ENCODE measurements at places on chromosomes 1 and 21. TPM values are rescaled to one million over a fixed set of nuclear protein-coding genes. Genes with fewer than 3 reads are reported as not detected.
A peak's percentile ranks its signal among the peaks of the same experiment; 100 is the strongest.

DNA sequence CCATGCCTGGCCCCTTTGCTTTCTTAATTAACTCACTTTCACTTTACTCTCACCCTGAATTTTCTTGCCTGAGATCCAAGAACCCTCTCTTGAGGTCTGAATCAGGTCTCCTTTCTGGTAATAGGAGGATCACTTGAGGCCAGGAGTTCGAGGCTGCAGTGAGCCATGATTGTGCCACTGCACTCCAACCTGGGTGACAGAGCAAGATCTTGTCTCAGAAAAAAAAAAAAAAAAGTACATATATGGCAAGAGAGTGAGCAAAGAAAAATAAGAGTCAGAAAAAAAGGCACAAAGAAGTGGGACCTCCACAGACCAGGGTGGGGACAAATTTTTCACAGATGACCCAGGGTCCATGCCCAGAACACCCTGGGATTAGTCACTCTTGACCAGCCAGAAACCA, 34.1 kb upstream of the RD3 start:
- DNase-seq: no peak

- DNase-seq: no peak
These were observed 84.5 kb upstream of the POU3F1 start for GRCh38 chr1:38131024-38131585.

- no peak for DNase-seq
These were observed 86.1 kb downstream of the CLSTN1 start for GRCh38 chr1:9737671-9738070.

GRCh38 chr1:190067592-190067991, 410.1 kb downstream of the BRINP3 start:
- DNase-seq: no peak

GRCh38 chr1:93239863-93240262, 59.3 kb downstream of the CCDC18 start:
- no peak for DNase-seq

DNA sequence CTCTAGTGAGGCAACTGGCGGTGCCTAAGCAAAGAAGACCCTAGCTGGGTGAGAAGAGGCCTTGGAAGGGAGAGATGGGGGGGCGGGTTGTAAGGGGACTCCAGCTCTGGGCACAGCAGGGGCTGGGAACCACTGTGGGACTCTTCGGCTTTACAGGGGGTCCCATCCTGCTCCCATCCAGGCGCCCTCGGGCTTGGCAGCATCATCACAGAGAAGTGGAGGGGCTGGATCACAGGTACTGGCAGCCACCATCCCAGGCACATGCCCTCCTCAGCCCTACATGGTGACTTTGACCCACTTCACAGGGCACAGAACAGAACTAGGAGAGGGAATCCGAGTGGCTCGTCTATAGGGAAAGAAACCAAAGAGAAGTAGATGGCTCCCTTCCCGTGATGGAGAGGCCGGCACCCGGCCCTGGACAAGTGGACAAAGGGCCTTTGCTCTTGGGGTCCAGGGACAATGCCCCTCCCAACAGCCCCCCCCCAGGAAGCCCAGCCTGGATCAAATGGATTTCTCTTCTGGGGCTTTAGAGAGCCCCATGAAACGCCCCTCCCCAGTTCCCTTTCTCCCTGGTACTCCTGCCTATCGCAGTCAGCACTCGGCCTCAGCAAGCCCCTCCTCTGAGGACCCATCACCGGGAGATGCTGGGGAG, 54.0 kb upstream of the ECE1 start:
- no peak for DNase-seq

GRCh38 chr1:65435987-65436386, 15.5 kb downstream of the LEPR start:
- DNase-seq: no peak

DNA sequence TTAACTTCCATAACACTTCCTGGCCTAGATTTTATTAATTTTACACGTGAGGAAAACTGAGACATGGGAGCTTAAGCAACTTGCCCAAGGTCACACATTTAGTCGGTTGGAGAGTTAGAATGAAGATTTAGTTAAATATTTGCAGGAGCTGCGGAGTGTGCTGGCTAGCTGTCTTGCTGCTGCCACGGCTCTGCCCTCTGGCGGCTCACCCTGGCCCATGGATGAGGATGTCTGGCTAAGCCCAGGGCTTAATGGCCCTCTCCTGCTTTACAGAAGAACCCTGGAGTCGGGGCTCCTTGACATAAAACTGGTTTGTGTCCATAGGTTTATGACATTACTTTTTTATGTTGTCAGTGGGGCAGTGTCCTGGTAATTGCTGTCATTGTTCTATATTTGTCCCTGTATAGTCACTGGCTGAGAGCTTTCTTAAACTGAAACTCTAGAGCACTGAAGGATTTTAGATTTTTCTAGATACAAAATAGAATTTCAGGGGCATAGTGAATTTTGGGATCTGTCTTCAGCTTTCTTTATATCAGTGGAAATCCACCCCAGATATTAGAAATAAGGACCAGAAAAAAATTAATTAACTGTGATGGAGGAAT, 88.9 kb upstream of the WLS start:
- DNase-seq: peak; percentile 49

DNA sequence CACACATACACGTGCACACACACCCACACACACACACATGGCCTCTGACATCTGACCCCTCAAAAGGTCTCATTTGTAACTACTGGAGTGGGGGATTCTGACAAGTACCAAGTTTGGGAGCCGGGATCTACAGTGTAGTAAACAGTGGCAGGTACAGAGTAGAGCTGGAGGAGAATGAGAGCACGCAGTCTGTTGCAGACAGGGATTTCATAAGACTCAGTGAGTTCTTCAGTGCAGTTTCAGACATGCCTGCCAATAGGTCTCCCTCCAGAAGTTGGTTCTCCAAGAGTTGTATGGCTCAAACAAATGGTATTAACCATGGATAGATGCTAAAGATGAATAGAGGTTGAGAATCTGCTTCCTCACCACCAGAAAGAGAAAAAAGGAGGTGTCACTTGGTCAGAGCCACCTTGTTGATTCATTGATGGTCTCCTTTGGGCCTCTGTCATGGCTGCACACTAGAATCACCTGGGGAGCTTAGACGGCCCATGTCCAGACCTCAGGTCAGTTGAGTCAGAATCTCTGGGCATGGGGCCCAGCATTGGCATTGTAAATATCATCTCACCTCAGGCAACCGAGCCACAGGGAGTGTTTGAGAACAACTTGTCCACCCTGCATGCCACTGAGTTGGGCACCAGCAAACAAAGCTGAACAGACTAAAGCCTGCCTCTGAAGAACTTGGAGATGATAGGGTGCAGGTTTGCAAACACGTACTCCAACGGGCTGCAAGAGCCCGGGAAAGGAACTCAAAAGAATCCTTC, 122.1 kb downstream of the EDEM3 start:
- DNase-seq: no peak

Gene MXRA8
- polyA plus RNA-seq: 202 TPM

Gene POU2F1
- polyA plus RNA-seq: 16.9 TPM

Gene LCE2A
- polyA plus RNA-seq: not detected

Gene TXLNA
- 44.4 TPM for polyA plus RNA-seq

Gene SPRR2F
- not detected for polyA plus RNA-seq
